Activated T-cell treated with anti-CD3 and anti-CD28 coated beads for 48 hours (primary cell): ENCODE measurements at places on chromosomes 5 and 9.

- DNase-seq: no peak
These were observed 279.8 kb downstream of the FSTL4 start for GRCh38 chr5:133332439-133333024.

GRCh38 chr9:16527573-16527972, 342.9 kb downstream of the BNC2 start:
- no peak for DNase-seq

GRCh38 chr5:32044939-32045338, 129.2 kb downstream of the GOLPH3 start:
- no peak for DNase-seq

- no peak for DNase-seq
These were observed 559.1 kb downstream of the CETN3 start for GRCh38 chr5:89850513-89850865.

DNA sequence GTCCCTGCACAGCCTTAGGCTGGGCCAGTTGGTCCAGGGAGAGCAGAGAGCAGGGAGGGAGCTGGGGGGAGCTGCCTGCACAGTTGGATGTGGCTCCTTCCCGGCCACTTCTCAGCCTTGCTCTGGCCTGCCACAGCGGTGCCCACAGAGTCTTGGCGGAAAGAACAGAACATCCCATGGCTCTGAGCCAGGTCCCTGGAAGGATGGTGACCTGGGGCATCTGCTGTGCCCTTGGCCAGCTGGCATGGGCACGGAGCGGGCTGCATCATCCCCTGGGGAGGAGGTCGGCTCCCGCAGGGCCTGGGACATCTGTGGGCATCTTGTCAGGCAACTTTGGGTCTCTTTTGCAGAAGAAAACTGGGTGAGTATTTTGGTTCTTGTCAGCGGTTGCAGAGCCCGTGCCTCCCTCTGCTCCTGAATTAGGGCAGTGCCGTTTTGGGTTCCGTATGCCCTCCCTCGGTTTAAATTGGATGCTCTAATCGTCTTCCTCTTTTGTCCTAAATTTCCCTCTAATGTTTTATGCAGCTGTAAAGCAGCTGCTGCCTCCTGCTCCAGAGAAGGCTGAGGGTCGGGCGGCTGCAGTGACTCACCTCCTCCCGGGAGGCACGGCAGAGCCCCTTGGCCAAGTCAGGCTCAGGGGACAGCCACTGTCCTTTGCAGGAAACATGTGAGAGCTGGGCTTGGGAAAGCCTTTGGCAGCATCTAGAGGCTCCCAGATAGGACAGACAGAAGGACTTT, 10.5 kb upstream of the NACC2 start:
- DNase-seq: no peak

DNA sequence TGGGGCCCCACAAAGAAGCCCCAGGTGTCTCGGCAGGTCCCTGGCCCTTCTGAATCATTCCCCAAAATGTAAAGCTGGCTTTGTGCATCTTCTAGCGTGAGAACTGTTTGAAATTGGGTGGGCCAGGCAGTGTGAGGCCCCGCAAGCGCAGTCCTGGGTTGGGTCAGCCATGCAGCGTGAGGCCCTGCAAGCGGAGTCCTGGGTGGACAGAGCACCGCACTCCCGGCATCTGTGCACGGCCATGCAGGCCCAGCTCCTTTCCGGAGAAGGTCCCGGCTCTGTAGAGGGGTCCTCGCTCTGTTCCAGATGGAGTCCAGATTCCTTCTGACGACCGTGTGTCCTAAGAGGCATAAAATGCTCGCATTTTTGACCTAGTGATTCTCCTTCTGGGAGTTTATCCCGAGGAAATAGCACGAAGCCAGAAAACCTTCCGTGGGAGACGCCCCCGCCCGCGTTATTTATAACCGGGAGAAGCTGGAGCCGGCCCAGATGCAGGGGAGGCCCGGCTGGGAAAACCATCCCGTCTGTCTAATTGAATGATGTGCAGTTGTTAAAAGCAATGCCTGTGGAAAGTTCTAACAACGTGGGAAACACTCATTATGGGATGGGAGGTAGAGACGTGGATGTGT, 19.4 kb upstream of the NOTCH1 start:
- no peak for DNase-seq

DNA sequence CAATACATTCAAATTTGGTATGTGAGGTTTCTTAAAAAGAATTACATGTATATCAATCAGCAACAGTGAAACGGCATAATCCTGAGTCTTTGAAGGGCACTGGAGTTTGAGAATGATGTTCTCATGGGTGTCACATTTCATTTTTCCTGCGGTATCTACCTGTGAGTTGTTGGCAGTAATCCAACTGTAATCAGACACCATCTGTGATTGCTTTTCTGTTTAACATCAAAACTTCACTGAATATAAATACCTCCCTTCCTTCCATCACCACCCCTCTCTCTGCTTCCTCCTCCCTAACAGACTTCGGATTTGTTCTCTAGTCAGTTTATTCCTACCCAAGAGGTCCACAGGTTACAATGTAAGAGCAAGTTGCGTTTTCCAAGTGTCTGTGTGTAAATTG, 275.2 kb upstream of the PCSK5 start:
- DNase-seq: no peak

DNA sequence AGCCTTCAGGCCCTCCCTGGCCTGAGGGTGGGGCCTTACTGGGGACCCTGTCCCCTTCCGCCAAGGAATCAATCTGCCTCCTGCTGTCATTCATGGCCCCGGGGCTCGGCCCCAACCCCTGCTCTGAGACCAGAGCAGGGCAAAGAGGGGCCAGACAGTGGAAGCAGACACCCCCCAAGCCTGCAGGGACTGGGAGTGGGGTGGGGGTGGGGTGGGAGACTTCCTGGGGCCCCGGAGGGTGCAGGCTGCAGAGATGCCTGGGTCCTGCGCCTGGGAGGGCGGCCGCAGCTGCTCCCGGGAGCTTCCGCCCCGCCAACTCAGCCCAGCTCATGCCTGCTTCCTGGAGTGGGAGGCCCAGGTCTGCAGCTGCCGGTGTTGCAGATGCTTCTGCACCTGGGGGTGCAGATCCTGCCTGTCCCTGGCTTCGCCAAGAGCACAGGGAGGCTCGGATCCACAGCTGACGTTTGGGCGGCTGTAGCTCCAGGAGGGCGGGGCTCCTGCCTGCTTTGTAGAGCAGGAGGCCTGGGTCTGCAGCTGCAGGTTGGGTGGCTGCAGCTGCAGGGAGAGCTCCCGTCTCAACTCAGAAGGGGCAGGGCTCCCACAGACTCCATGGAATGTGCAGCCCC, 6.2 kb downstream of the KIF4B start:
- no peak for DNase-seq

GRCh38 chr5:160341309-160341870, 29.0 kb upstream of the CCNJL start:
- no peak for DNase-seq
